ENCODE measurements at places on chromosomes 3 and 15.

DNA sequence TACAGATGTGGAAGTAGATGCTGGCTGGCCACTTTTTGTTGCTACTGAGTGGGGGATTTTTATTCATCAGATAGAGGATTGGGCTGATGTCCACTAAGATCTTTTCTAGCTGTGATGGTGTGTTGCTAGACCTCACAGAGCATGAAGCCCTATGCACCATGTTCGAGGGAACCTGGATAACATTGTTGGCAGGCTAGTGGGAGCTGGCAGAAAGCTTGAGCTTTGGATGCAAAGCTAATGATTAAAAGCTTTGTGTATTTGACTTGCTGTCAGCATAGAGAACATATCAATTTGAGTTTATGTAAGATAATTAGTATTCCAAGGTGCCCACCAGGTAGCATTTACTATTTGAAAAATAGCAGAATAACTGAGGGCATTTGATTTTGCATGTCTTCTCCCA, 59.1 kb downstream of the ST6GAL1 start:
- DNase-seq, result no peak

GRCh38 chr3:183827809-183828537, 2.6 kb upstream of the MAP6D1 start:
- no peak for DNase-seq

DNA sequence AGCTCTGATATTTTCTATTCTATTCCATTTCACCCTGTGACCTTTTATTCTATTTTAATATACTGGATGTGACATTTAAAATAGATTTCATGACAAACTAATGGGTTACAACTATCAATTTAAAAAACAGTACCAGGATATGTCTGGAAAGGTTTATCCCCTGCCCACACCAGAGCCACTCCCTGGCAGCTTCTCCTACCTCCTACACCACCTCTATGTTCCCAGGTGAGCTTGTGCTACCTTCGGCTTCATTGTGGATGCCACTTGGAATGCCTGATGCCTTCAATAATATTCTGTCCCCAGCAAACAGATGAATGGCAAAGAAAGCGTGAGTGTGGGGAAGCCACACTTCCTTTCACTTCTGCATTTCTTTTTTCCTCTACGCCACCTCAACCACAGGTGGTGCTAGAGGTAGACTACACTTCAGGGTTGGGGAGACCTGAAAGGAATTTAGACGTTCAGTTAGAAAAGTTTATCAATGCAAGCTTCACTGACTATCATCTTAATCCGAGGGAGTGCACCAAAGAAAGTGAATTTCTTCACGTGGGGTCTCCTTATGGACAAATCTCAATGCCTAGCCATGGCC, 213.0 kb downstream of the SSR3 start:
- no peak for DNase-seq

- no peak for DNase-seq
Observed at GRCh38 chr3:43597961-43598360, 23.9 kb downstream of the ANO10 start.

DNA sequence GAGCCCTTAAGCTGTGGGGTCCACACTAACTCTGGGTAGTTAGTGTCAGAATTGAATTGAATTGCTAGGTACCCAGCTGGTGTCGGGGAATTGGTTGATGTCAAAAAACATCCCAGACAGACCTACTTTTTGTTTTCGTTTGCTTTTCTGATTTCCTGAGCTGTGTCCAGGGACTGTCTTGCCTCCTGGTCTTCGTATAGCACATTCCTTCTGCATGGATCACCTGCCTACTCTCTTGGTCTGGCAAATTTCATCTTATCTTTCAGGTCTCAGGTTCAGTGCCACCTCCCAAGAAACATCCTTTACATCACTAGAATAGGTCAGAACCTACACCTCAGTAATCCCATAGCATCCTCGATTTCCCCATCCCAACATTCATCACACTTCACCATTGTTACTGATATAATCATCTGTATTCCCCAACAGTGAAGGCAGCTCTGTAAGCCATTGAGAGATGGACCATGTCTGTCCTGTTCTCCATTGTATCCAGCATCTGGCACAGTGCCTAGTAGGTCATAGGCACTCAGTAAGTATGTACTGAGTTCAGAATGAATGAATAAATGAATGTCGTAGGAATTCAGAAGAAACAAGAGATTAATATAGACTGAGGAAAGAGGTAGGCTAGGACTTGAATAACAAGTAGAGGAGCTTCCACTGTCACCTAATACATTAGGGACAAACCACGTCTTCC, 81.2 kb downstream of the ANP32A start:
- DNase-seq, result no peak

DNA sequence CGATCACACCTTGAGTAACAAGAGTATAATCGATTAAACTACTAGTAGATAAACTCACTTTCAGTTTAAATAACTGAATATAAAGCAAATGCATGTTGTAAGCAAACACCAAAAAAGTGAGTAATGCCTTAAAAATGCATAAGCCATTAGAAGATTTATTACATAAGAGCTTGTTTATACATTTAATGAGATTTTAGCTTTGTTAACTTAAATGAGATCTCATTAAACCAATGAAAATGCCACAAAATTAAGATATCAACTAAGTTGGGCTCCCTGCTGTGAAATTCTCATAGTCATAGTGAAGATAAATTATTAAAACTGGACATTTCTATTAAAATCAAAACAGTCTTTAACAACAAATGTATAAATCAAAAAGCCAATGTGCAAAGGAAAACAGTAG, 701.2 kb downstream of the NLGN1 start:
- no peak for DNase-seq

DNA sequence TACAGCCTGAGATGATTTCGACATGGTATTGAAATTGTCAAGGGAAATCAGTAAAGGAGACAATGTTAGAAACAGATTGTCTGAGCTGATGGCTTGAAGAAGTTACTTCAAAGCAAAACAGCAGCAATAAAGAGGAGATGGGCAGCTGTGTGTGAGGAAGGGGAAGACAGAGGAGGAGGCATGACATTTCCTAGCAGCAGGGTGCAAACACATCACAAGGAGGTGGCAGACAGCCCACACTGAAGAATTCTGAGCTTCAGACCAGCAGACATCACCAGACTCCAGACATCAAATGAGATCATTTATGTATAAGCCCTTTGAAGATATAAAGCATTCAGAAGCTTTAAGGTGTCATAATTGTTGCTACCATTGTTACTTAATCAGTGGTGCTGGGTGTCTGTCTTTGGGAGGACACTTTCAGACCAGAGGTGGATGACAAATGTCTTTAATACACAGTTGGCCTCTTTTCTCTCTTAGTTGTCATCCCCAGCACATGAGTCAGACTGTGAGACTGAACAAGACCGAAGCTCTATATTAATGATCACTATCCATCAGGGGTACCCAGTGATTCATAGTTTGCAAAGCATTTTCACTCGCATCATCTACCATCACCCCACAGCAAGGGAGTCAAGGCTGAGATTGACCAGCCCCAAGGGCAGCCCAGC, 203.9 kb downstream of the MINAR1 start:
- DNase-seq, result no peak

GRCh38 chr3:158430448-158430847, 140.5 kb upstream of the MLF1 start:
- no peak for DNase-seq

- DNase-seq, result no peak
Observed at GRCh38 chr15:25641361-25641760, 202.5 kb upstream of the UBE3A start.

DNA sequence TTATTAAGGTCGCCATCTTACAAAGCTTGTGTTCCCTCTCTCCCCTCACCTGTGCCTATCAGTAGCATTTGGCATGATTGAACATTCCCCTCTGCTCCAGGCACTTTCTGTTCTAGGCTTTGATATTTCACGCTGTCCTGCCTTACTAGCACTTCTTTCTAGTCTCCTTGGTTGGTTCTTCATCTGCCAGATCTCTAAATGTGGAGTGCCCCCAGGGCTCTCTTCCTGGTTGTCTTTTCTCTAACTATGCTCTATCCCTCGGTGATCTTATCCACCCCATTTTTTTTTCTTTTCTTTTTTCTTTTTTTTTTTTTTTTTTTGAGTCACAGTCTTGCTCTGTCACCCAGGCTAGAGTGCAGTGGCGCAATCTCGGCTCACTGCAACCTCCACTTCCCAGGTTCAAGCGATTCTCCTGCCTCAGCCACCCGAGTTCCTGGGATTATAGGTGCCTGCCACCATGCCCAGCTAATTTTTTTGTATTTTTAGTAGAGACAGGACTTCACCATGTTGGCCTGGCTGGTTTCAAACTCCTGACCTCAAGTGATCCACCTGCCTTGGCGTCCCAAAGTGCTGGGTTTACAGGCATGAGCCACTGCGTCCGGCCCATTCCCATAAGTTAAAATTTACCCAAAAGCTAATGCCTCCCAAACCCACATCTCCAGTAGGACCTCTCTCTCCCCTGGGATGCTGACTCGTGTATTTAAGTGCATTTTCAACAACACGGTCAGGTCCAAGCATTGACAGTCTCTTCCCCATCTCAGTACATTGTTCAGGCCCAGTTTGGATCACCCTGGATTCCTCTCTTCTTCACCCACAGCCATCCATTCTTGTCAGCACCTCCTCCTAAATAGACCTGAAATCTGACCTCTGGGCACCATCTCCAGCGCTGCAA, 5.2 kb downstream of the NUSAP1 start:
- DNase-seq, result no peak

DNA sequence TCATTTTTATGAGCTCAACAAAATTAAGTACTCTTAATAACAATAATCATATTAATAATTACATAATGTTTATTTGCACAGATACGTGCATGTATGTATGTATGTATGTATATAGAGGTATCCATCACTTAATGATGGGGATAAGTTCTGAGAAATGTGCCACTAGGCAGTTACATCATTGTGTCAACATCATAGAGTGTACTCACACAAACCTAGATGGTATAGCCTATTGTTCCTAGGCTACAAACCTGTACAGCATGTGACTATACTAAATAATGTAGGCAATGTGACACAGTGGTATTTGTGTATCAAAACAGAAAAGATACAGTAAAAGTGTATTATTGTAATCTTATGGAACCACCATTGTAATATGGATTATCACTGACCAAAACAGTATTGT, 874.7 kb upstream of the GBE1 start:
- DNase-seq, result no peak

DNA sequence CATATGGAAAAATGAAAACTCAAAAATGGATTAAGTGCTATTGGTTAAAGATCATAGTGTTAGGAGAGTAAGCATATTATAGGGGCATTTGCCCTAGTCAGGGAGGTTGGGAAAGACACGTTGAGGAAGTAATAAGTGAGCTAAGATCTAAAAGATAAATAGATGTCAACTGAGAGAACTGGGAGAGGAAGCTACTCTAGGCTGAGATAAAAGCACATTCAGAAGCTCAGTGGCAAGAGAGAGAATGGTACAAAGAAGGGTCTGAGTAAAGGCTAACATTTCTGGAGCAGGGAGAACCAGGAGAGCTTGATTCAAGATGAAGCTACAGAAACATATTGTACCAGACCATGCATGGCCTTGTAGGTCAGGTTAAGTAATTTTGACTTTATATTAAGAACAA, 63.9 kb downstream of the TRPC1 start:
- no peak for DNase-seq

- no peak for DNase-seq
Observed at GRCh38 chr3:36820083-36820482, 55.7 kb upstream of the DCLK3 start.

DNA sequence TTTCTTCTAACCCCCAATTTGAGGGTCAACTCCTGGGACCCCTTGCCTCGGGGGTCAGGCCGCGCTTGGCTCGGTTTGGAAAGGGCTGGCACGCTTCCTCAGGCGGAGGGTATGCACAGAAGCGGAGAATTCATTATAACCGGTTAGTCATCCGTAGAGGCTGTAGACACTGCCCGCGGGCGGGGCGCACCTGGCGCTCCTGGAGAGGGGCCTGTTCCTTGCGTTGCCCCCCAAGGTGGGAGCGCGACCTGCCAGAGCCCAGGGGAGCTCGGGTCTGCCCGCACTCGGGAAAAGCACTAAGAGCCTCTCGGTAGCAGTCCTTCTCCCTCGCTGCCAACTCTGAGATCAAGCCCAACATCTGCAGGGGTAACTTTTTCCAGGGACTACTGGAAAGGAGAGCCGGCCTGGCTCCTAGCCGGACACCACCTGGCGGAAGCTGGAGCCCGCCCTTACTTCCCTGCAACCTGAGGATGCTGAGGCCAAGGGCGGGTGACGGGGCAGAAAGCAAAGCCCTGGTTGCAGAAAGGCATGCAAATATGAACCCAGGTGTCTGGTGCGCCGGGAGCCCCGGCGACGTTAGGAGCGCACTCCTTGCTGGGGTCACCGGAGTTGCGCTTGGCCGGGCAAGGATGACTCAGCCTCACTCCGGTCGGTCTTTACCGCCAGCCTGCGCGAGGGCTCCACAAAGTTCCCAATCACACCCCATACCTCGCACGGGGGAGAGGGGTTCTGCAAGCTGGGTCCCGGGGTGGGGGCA, 1.5 kb upstream of the CACNA2D3 start:
- no peak for DNase-seq

DNA sequence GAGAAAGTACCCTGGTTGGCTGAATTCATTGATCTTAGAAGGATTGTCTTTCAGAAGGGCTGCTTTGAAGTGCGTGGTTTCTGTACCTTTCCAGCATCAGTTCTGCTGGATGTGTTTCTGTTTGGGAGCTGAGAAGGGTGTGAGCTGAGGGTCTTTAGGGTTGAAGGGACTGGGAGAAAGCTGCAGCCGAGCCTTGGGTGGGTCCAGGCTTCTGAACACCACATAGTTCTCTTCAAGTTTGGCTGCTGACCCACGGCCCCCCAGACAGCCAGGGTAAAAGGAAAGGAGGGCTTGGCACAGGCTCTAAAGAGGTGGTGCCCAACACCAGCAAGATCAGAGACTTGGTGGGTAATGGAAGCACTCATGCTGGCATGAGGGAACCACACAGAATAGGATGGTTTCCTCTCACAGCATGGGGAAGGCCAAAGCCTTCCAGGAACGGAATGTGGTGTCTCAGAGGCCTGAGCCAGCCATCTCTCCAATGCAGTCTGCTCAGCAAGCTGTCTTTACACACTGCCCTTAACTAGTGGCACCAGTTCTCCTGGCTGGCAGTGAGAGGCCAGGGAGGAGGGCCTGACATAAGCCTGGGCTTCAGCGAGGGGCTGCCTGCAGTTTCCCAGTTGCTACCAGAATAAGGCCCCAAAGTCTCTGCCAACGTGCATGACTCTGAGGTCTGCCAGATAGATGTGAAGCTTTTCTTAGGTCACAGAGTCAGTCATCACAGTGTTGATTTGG, 239.0 kb upstream of the TRIM42 start:
- DNase-seq, result no peak

DNA sequence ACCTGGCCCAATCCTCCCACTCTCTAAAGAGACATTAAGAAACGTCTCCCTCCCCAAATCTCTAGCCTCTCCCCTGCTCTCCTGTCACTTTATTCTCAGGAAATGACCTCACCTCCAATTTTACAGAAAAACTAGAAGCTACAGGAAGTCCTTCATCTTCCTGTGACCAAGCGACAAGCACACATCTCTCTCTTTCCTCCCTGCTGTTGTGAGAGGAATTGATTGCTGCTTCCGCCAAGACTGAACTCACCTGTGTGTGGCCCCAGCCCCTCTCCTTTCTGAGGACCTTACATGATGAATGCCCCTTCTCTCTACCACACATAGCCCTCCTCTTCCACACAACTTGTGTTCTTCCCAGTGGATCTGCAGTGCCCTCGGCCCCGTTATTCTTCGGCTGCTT, 18.2 kb downstream of the DNAJB8 start:
- peak; percentile 56 for DNase-seq

Data from CD4-positive, alpha-beta T cell treated with Interleukin-4 for 1 hour (primary cell).